ENCODE measurements at places on chromosomes 2 and 18. TPM values are rescaled to one million over a fixed set of nuclear protein-coding genes. Genes with fewer than 3 reads are reported as not detected.
A peak's percentile ranks its signal among the peaks of the same experiment; 100 is the strongest.

The CCDC85A gene
- total RNA-seq, result 6.5 TPM

DNA sequence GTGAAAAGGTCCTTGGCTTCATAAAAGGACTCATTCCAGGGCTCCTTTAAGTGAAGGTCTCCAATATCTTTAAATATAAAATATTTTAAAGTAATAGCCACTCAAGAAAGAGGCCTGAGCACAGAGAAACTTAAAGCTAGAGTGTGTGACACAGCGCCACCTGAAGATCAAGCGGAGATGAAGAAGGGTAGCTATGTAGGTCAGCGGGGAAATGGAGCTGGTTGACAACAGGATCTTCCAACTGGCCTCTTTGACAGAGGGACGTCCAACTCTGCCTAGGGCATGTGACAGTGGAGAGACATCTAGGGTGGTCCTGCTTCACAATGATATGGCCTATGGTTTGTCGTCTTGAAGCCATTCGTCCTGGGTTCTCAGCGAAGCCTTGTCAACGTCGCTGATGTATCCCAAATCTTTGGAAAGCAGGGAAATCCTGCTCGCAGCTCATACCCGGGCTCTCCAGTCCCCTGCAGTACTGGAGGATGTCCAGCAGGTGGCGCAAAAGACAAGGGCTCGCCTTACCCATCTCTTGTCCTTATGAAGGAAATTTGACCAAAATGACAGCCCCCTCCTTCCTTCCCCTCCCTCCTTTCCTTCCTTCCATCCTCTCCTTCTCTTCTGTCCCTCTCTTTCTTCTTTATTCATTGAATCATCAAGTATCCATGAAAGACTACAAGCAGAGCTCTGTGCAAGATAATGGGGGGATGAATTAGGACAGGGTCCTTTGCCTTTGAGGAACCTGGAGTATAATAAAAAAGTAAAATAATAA lies 59.6 kb downstream of the LONRF2 start:
- no peaks in the 10 kb centered on the region for H3K4me1 ChIP-seq
- no peaks in the 10 kb centered on the region for H3K27me3 ChIP-seq
- no peak overlapping the region for H3K4me3 ChIP-seq
- H3K36me3 ChIP-seq, result no peaks in the 10 kb centered on the region
- peak; percentile 20 for DNase-seq

GRCh38 chr2:14297340-14297739 lies 335.2 kb upstream of the LRATD1 start:
- H3K36me3 ChIP-seq, result no peaks in the 10 kb centered on the region
- H3K27ac ChIP-seq, result no peak overlapping the region
- DNase-seq, result no peak
- H3K4me3 ChIP-seq, result no peak overlapping the region
- no peaks in the 10 kb centered on the region for H3K27me3 ChIP-seq
- no peaks in the 10 kb centered on the region for H3K4me1 ChIP-seq

DNA sequence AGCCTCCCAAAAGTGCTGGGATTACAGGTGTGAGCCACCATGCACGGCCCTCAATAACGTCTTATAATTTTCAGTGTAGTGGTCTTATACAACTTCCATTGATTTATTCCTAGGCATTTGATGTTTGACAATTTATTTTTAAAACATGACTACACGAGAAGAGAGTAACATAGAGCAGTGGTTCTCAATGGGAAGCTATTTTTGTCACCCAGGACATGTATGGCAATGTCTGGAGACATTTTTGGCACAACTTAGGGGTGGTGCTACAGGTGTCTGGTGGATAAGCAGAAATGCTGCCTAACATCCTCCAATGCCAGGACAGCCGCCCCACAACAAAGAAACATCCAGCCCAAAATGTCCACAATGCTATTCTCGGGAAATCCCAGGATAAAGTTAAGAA lies 12.7 kb upstream of the ANXA4 start:
- no peak overlapping the region for H3K4me3 ChIP-seq
- H3K4me1 ChIP-seq, result peaks cover 5% of the 10 kb centered on the region
- no peaks in the 10 kb centered on the region for H3K27me3 ChIP-seq
- no peaks in the 10 kb centered on the region for H3K36me3 ChIP-seq

DNA sequence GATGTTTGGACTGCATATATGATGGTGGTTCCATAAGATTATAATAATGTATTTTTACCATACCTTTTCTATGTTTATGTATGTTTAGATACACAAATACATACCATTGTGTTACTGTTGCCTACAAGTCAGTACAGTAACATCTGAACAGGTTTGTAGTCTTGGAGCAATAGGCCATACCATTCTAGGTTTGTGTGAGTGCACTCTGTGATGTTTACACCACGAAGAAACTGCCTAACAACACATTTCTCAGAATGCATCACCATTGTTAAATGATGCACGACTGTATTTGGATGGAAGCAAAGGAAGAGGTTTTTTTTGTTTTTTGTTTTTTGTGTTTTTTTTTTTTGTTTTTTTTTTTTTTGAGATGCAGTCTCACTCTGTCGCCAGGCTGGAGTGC lies 9.5 kb downstream of the DUSP19 start:
- no peak overlapping the region for H3K4me3 ChIP-seq
- no peak for DNase-seq
- H3K36me3 ChIP-seq, result no peaks in the 10 kb centered on the region

DNA sequence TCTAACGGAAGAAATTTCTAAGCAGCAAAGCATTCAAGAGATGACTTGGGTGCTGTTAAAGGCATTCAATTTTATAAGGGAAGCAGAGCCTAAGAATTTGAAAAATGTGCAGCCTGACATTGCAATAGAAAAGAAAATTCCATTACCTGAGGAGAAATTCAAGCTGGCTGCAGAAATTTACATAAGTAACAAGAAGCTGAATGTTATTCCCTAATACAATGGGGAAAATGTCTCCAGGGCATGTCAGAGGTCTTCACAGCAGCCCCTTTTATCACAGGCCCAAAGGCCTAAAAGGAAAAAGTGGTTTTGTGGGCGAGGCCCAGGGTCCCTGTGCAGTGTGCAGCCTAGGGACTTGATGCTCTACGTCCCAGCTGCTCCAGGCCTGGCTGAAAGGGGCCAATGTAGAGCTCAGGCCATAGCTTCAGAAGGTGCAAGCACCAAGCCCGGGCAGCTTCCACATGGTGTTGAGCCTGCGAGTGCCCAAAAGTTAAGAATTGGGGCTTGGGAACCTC lies 306.7 kb downstream of the RDH14 start:
- H3K4me3 ChIP-seq, result no peak overlapping the region
- H3K27me3 ChIP-seq, result no peaks in the 10 kb centered on the region
- H3K27ac ChIP-seq, result no peak overlapping the region
- no peaks in the 10 kb centered on the region for H3K4me1 ChIP-seq
